ENCODE measurements at places on chromosomes 4 and X. TPM values are rescaled to one million over a fixed set of nuclear protein-coding genes. Genes with fewer than 3 reads are reported as not detected.

- no peak for DNase-seq
Measured at GRCh38 chr4:37732526-37733186, 46.5 kb upstream of the RELL1 start.

DNA sequence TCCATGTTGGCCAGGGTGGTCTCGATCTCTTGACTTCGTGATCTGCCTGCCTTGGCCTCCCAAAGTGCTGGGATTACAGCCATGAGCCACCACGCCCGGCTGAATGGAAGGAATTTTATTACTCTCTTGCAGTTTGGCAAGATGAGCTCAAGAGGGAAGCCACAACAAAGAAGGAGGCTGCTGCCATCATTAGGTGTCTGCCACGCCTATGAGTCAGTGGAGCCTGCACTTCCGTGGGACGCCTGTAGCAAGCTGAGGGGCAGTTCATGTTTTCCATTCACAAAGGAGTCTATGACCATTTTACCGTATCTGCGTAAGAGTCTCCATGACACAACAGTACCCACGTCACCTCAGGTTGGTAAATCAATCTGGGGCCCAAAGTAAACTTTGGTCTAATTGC, 51.2 kb upstream of the CHRNA9 start:
- DNase-seq: no peak

- no peak for DNase-seq
Measured at GRCh38 chr4:11028334-11028733, 343.8 kb upstream of the CLNK start.

DNA sequence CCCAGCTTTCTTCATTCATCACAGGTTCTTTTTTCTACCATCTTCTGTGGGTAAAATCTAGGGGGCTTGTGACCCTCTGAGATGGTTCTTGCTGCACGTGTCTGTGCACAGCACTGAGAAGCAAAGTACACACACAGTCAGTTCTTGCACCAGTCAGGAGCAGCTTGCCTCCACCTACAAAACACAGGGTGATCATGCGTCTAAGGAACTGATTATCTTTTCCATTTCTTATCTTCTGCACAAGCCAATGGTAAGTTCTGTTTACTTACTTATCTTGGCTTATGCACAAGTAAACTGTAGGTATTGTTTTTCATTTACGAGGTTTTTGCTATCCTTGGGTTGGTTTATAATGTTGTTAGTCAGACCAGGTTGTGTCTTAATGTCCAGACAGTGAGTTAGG, 40.7 kb downstream of the TRIM2 start:
- no peak for DNase-seq

- no peak for DNase-seq
Measured at GRCh38 chr4:186724864-186725468, 1.3 kb upstream of the FAT1 start.

- no peak for DNase-seq
Measured at GRCh38 chr4:27239641-27240040, 379.0 kb downstream of the STIM2 start.

PCSK1N gene
- total RNA-seq: 55.4 TPM

NXF3 gene
- not detected for total RNA-seq

All from progenitor cell of endocrine pancreas (in vitro differentiated cells).